ENCODE measurements at places on chromosomes 5 and 9.

DNA sequence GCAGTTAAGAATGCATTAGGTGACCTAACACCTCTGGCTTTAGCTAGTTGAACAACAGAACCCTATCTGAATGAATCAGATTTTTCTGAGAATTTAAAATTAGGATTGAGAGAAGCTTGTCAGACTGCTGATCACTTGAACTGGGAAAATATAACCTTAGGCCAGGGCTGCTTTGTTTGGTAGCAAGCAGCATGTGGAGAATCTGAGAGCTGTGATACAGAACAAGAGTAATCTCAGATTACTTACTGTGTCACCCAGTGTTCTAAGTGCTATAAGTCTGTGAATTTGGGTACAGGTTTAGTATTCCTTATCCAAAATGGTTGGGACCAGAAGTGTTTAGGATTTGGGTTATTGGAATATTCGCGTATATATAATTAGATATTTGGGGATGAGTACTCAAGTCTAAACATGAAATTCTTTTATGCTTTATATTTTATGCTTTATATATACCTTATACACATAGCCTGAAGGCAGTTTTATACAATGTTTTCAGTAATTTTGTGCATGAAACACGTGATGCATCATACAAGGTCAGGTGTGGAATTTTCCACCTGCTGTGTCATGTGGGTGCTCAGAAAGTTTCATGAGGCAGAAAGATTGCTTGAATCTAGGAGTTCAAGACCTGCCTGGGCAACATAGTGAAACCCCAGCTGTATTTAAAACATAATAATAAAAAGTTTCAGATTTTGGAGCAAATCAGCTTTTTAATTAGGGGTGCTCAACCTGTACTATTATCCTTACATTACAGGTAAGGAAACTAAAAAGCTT lies 8.3 kb upstream of the CHD1 start:
- DNase-seq = no peak

GRCh38 chr9:28688172-28688571 lies 1114.9 kb upstream of the C9orf72 start:
- DNase-seq = no peak

DNA sequence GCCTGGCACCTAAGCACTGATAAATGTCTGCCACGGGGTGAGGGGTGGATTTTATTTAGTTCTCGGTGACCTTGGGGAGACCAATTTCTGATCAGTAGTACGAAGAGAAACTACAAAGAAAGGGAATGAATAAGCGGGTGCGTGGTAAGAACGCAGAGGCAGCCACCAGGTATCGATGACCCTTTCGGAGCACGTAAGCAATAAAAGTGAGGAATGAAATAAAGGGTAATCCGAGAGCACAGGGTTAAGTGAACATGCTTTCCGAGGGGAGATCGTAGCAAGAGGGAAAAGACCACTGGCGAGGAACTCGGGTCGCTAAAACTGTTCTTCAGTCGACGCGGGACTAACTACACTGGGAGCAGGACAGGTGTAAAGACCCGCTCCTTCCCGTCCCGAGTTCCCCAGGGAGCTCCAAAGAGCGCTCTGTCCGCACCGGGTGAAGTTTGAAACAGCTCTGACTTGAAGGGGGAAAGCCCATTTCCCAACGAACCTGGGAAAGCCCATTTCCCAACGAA lies 1.1 kb downstream of the ELOVL7 start:
- no peak for DNase-seq

DNA sequence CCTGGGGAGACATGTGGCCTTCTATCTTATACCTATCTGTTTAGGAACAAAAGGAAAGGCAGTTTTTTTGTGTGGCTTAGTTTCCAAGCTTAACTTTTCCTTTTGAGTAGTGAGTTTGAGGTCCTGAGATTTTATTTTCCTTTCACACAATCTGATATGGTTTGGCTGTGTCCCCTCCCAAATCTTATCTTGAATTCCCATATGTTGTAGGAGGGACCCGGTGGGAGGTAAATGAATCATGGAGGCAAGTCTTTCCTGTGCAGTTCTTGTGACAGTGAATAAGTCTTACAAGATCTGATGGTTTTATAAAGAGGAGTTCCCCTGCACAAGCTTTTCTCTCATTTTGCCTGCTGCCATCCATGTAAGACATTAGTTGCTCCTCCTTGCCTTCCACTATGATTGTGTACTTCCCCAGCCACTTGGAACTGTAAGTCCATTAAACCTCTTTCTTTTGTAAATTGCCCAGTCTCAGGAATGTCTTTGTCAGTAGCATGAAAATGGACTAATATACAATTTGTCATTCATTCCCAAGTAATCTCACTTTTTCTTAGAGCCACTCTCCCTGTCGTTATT lies 4.7 kb upstream of the CLTB start:
- DNase-seq = no peak

DNA sequence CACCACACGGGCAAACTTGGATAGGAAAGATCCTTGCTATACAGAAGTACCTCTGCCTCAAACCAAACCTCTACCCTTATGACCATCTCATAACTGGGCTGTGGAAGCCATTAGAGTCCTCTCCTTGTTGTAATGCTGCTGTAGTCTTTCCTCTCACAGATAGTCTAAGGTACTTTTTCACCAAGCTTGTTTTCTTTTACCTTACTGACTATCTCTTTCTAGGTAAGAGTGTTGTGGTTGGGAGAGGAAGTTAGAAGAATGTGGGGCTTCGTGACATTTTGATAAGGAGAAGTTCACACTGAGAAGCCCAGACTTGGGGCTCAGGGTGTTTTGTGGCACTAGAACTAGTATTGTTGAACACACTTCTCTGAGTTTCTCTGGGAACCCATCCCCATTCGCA lies 8.9 kb downstream of the CFAP95 start:
- no peak for DNase-seq

GRCh38 chr5:91166059-91166807 lies 216.9 kb downstream of the ARRDC3 start:
- DNase-seq = no peak

GRCh38 chr9:93612796-93613154 lies 36.4 kb downstream of the PHF2 start:
- DNase-seq = no peak

Measured in stimulated activated CD4-positive, alpha-beta T cell treated with anti-CD3 and anti-CD28 coated beads, TNF-alpha, amount 100 ng/mL, for 24 hours (primary cell).